Smooth muscle cell of the coronary artery (primary cell): ENCODE measurements at places on chromosomes 2 and 18. TPM values are rescaled to one million over a fixed set of nuclear protein-coding genes. Genes with fewer than 3 reads are reported as not detected.

Gene TCF4
- 73.6 and 148 TPM in 2 replicates for total RNA-seq

Gene ANKRD44
- 9.4 and 19.0 TPM in 2 replicates for total RNA-seq

Gene RGPD3
- under 0.01 and 0.15 TPM in 2 replicates for total RNA-seq

Gene L3MBTL4
- under 0.01 TPM in 1 of 2 replicates, not detected in the other for total RNA-seq

Gene SCG2
- total RNA-seq = 1.3 and 36.4 TPM in 2 replicates

Gene VWA3B
- not detected in 2 replicates for total RNA-seq

Gene IL36B
- not detected in 2 replicates for total RNA-seq

Gene C2orf69
- total RNA-seq = 3.7 and 5.0 TPM in 2 replicates

Gene TCF23
- total RNA-seq = 0.82 TPM in 1 of 2 replicates, not detected in the other

Gene CLEC4F
- total RNA-seq = not detected in 2 replicates

Gene ATP5MC3
- 72.4 and 104 TPM in 2 replicates for total RNA-seq

Gene SAG
- total RNA-seq = not detected in 2 replicates

Gene CGREF1
- total RNA-seq = 4.9 and 15.8 TPM in 2 replicates

Gene RSAD2
- 0.08 and 0.82 TPM in 2 replicates for total RNA-seq

Gene PGAP1
- 3.5 and 6.0 TPM in 2 replicates for total RNA-seq

Gene ST6GAL2
- 0.47 TPM in 1 of 2 replicates, not detected in the other for total RNA-seq

Gene NEU2
- total RNA-seq = not detected in 2 replicates

Gene SCYGR8
- total RNA-seq = not detected in 2 replicates

Gene ASPRV1
- 0.12 and 0.15 TPM in 2 replicates for total RNA-seq

Gene TNS1
- total RNA-seq = 64.1 and 103 TPM in 2 replicates

Gene ERBB4
- under 0.01 and 5.0 TPM in 2 replicates for total RNA-seq

Gene AAK1
- 14.5 and 18.6 TPM in 2 replicates for total RNA-seq

Gene PCARE
- not detected in 2 replicates for total RNA-seq

Gene UGT1A10
- total RNA-seq = 0.23 TPM in 1 of 2 replicates, not detected in the other

Gene CENPA
- 0.47 and 2.9 TPM in 2 replicates for total RNA-seq

Gene NPHP1
- 3.6 and 7.5 TPM in 2 replicates for total RNA-seq

Gene PRKAG3
- 4.1 TPM in 1 of 2 replicates, not detected in the other for total RNA-seq

Gene CD8A
- not detected in 2 replicates for total RNA-seq

Gene TFCP2L1
- not detected in 2 replicates for total RNA-seq

Gene CTAGE1
- total RNA-seq = 0.15 TPM in 1 of 2 replicates, not detected in the other

Gene TUBA3D
- total RNA-seq = not detected in 2 replicates

Gene GPR75
- 0.38 and 1.4 TPM in 2 replicates for total RNA-seq

Gene ATOH8
- total RNA-seq = 3.2 and 59.5 TPM in 2 replicates

Gene SIX3
- not detected in 2 replicates for total RNA-seq
